Muscle of leg (tissue), 16 donors: ENCODE measurements at places on chromosomes 7 and 10. TPM values are rescaled to one million over a fixed set of nuclear protein-coding genes. Genes with fewer than 3 reads are reported as not detected.

The PRSS37 gene
- not detected for total RNA-seq

The PTPN20 gene
- 0.53 TPM for total RNA-seq

The CLRN3 gene
- 0.09 TPM for total RNA-seq

The GPER1 gene
- total RNA-seq, result 9.6 TPM

The PLXDC2 gene
- total RNA-seq, result 49.9 TPM

The GPC2 gene
- 3.9 TPM for total RNA-seq

The GPR22 gene
- 0.04 TPM for total RNA-seq

The OR13A1 gene
- total RNA-seq, result not detected

The ZNF804B gene
- total RNA-seq, result under 0.01 TPM

The ACTR3C gene
- 1.9 TPM for total RNA-seq

The LDB3 gene
- total RNA-seq, result 208 TPM

The NPSR1 gene
- 0.31 TPM for total RNA-seq

The COL1A2 gene
- 5,114 TPM for total RNA-seq

The NODAL gene
- 0.04 TPM for total RNA-seq

The CARD11 gene
- 0.09 TPM for total RNA-seq

The POLR2J3 gene
- total RNA-seq, result 19.8 TPM

The LOXL4 gene
- 9.7 TPM for total RNA-seq

The ALKBH4 gene
- total RNA-seq, result 12.1 TPM

The ACTL6B gene
- not detected for total RNA-seq

The MDH2 gene
- 59.8 TPM for total RNA-seq

The TAC1 gene
- total RNA-seq, result 2.0 TPM

The SFRP4 gene
- 55.4 TPM for total RNA-seq

The TBL2 gene
- total RNA-seq, result 37.5 TPM

The OR2A42 gene
- 0.04 TPM for total RNA-seq

The ITIH2 gene
- 0.22 TPM for total RNA-seq

The LRGUK gene
- 0.89 TPM for total RNA-seq

The PKD1L1 gene
- 0.49 TPM for total RNA-seq

The DMBT1 gene
- under 0.01 TPM for total RNA-seq

The LRIT1 gene
- not detected for total RNA-seq

The AOC1 gene
- total RNA-seq, result 0.04 TPM

The SCART1 gene
- total RNA-seq, result 1.5 TPM
